ENCODE measurements at places on chromosomes 13 and 19.

GRCh38 chr13:73304442-73304841 is 245.6 kb downstream of the KLF5 start:
- DNase-seq: no peak

DNA sequence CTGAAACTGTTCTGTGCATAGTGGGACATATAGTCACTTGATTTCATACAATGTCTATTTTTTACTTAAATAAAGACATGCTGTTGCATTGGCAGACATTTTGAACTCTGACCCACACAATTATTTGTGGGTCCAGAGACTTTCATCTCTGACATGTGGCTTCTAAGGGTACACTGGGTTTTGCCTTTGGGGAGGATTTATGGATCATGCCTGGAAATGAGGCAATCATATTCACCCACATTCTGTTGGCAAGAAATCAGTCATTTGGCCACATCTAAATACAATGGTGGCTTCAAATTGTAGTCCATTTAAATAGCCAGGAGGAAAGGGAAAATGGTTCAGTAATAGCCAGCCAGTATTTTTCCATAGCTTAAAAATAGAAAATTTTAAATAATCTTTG is 238.3 kb upstream of the KLF12 start:
- no peak for DNase-seq

DNA sequence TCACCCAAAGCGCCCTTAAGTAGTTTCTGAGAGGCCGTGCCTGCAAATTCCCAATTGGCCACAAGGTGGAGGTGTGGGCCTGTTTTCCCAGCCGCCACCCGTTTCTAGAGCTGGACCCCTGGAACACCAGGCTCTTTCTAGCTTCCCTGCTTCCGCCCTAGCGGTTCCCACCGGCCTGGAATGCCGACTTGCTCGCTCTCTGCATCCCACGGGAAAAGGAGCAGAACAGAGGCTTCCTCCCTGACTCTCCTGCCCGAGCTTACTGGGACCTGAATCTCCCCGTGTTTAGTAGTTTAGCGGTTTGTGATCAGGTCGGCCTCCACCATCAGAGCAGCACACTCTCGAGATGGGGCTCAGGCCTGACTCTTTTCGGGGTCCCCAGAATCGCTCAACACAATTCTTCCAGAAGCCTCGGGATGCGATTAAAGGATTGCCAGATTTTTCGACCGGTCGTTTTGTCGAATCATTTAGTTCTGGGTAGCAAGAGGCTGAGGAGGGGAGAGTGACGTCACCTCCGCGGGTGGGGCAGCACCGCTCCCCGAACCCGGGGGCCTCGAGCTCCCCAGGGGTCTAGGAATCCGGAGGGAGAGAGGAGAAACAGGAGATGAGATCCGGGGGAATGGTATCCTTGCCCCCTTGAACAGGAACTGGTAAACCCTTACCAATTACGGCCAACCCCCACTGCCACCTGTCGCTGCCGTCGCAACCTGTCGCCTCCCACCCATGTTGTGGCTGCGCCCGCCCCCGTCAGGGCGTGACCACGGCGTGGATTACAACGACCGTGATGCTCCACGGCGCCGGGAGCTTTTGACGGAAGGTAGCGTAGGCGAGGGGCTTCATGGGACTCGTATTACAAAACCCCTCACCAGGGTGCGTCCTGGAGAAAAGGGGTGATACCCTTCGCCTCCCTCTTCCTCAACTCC is 8.0 kb downstream of the NAPSA start:
- DNase-seq: peak; percentile 82

DNA sequence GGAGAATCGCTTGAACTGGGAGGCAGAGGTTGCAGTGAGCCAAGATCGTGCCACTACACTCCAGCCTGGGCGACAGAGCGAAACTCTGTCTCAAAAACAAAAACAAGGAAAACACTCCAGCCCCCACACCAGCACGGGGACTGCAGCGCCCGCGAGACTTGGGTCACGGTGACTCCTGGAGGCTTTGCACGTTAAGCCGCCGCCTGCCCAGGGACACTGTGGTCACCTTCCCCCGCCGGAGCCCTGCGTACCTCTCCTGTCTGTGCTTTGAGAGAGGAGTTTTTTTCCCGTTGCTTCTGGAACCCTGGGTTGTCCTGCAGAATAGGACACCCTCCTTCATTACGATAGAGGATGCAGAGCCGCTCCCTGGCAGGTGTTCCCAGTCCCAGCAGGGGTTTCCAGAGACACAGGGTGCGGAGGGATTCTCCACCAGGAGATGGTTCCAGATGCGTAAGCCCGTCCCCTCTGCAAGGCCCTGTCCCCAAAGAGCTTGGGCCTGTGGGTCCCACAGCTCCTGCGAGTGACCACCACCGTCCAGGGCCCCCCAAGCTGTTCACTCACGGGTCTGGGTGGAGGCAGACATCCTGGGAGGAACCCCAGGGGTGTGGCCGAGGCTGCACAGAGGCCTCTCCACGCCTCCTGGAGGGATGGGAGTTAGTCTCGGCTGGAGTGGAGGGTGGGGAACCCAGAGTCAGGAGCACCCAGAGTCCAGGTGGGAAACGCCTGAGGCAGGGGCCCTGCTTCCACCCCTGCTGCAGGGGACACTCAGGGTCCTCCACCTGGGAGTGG is 42.8 kb upstream of the NDUFS7 start:
- DNase-seq: no peak

DNA sequence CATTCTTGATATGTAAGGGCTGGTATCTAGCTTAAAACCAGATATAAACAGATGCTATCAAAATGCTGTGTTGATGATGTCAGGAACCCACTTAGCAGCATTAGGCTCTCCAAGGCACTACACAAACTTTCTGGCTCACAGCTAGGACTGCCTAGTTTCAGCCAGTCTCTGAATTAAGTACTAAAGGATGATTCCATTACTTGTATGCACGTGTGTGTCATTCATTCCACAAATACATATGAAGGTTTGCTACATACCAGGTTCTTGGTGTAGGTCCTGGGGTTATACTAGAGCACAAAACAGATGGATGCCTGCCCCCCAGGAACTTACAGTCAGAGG is 151.5 kb downstream of the RGCC start:
- DNase-seq: no peak

DNA sequence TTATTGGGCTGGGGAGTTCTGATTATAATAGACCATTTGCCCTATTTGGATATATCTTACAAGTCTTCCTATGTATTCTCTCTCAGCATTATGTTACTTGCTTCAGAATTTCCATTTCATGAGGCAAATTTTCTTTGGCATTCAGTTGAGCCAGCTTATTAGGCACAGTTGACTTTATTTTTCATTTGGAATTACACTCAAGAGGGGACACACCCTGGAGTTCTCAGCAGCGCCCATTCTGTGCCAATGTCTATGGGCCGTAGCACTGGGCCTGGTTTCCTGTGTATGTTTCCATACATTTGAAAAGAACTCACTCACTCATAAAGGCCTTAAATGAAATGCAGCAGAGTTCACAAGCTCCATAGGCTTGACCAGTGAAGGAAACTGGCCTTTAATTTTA is 138.5 kb downstream of the KLF12 start:
- no peak for DNase-seq

DNA sequence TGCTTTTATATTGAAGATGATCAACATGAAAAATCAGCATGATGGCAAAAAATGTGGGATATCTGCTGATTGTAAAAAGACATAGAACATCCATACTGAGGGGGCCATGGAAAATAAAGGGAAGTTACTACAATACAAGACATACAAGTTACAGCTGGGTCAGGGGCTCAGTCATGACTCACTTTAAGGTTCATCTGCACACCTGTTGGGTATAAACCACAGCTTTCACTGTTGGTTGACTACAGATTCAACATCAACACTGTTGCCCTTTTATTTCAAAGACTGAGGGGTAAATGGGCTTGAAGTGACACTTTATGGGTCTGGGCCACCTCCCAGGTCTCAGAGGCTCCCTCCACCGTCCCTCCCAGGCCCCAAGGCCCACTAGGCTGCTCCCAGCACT is 98.1 kb upstream of the IRS2 start:
- no peak for DNase-seq

DNA sequence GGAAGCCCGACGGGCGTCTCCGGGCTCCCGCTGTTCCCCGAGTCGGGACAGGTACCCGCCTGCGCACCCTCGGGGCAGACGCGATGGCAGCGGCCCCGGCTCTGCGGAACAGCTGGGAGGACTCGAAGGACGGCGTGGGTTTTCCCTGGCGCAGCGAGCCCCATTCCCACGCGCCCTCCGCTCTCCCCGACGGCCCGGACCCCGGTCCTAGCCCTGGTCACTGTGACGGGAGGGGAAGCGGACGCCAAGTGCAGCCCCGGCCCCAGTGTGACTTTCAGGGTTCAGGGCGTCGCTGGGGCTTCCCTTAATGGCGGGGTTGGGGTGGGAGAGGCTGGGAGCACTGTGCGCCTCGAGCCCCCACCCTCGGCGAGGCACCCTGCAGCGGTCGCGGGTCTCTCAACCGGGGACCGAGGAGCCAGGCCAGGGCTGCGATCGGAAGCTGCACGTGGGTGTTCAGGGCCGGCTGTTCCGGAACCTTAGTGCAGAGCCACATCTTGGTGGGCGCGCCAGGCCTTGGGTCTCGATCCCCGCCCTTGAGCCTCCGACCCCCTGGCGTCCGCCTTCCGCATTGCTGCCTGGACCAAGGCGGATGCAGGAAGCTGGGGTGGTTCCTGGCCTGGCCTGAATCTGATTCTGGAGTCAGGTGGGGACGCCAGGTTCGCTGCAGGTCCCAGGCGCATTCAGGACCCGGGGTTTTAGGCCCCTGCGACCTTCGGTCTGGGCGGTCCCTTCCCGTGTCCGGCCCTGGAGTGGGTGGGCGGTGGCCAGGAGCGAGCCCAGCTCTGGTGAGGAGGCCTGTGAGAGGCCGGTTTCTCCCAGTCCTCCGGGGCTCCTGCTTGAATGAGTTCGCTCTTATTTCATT is 3.5 kb downstream of the LGALS7B start:
- peak; percentile 36 for DNase-seq

GRCh38 chr19:35851213-35852028 is 883 bp downstream of the NPHS1 start:
- DNase-seq: no peak

GRCh38 chr19:18439025-18439909 is 1.3 kb upstream of the ISYNA1 start:
- peak; percentile 37 for DNase-seq

DNA sequence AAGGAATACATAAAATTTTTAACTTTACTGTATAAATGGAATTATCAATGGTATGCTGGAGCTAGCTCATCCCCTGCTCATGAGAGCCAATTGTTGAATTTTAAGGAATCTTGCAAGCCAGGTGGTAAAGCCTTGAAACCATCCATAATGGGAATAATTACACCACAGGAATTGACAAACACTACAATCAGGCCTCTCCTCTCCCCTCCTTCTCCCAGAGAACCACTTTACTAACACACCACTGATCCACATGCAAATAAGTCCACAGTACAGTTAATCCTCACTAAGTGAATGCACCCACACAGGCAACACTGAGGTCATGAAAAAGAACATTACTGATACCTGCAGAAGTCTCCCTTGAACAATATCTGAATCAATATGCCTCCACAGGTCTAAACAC is 140.5 kb downstream of the KLF12 start:
- DNase-seq: no peak

- DNase-seq: no peak
Observed at GRCh38 chr13:66984241-66984640, 245.9 kb downstream of the PCDH9 start.

- peak; percentile 93 for DNase-seq
Observed at GRCh38 chr19:12333162-12334159, at the start of gene ZNF563. ZNF563 (minus strand) TSS chr19:12333633; CDS start chr19:12333482, 151 bp downstream.

DNA sequence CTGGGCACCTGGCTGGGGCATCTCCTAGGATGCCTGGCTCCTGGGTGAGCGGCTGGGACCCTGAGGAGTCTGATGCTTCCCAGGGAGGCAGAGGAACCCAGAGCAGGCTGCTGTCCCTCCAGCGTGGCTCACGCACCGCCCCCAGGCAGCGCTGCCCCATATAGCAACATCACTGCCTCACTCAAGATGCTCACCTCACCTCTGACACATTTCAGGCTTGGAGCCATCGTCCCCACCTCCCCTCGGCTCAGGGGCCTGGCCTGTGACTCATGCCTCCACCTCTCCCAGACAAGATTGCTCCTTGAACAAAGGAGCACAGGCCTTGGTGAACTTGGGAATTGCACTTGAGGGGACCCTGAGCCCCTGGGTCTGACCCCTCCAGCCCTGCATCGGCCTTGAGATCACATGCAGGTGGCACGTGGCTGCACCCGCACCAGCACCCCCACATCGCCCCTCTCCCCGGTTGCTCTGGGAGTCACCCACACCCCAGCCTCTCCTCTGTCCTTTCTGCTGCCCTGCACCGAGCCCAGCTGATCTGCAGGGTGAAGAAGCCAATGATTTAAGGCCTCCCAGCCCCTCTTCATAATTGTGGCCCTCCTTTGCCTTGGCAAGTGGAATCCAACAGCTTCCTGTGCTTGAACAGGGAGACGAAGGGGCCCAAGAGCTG is 11.2 kb downstream of the CEBPA start:
- peak; percentile 55 for DNase-seq

DNA sequence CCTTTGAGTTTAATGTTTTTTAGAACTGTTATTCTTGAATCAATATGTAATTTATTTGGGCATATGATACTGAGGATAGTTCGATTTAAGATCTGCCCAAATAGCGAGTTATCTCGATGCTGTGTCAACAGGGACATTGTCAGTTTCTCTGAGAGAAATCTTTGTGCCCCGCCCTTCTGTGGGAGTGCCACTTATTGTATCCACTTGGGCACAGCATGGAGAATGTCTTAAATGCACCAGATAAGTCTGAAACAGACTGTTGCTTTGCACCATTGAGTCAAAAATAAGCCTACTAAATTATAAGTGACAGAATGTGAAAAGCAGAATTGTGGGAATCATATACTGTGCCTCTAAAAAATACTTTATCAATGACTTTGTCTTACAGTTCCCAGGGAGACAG is 45.6 kb downstream of the RNASEH2B start:
- no peak for DNase-seq

- DNase-seq: no peak
Observed at GRCh38 chr13:61246351-61246750, 169.3 kb downstream of the PCDH20 start.

DNA sequence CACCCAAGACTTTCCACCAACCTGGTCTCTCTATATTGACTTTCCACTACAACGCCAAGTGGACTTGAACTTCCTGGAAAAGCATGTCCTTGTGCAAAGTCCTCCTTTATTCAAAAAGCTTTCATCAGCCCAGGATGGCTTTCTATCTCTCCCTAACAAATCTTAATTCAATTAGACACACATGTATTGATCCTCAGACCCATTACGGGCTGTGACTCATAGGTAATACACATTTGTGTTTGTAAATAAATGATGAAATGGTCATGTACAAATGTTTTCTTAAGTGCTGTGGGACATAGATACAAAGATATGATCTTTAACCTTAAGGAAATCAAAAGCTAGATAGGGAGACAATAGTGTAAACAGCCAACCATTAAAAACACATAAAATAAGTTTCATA is 1189.7 kb downstream of the EFNB2 start:
- DNase-seq: no peak

DNA sequence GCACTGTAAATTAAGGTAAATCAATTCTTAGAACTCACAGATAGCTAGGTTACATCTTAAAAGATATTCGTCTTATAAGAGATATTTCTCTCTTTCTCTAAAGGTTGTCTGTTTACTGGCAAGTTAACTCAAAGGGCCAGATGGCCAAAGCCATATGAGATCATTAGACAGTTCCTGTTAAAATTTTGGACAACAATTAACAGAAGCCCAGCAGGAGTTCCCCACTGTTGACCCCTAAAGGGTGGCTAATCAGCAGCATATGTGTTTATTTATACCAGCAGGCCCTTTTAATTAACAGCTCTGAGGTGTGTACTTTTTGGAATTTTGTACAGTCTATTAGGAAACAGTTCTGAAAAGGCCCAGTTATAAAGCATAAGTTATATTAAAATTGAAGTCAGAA is 245.8 kb downstream of the LIG4 start:
- no peak for DNase-seq

- no peak for DNase-seq
Observed at GRCh38 chr13:110971486-110971885, 56.6 kb upstream of the ANKRD10 start.
